ENCODE measurements at places on chromosomes 16 and 17.

GRCh38 chr16:72856797-72857196, 191.1 kb downstream of the ZFHX3 start:
- peak; percentile 15 for DNase-seq

DNA sequence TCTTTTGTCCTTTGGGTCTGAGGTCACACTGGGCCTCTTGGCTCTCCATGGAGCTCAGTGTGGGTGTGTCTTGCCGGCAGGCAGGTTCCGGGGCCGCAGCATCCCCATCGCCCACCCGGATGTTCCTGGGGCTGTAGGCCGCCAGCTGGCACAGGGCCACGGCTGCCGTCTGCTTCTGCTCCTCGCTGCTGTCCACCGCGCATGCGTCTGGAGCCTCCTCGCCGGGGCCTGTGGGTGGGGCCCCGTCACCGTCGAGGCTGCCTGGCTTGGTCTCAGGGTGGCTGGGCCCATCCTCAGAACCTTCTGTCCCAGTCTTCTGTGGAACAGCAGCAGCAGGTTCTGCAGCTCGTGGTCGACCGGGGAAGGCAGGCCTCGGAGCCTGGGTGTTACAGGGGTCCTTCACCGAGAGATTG, 9.6 kb downstream of the ZNF750 start:
- DNase-seq = no peak

GRCh38 chr16:71794943-71795342, 13.7 kb downstream of the AP1G1 start:
- no peak for DNase-seq

- no peak for DNase-seq
Observed at GRCh38 chr17:10172778-10173177, 25.6 kb downstream of the GAS7 start.

DNA sequence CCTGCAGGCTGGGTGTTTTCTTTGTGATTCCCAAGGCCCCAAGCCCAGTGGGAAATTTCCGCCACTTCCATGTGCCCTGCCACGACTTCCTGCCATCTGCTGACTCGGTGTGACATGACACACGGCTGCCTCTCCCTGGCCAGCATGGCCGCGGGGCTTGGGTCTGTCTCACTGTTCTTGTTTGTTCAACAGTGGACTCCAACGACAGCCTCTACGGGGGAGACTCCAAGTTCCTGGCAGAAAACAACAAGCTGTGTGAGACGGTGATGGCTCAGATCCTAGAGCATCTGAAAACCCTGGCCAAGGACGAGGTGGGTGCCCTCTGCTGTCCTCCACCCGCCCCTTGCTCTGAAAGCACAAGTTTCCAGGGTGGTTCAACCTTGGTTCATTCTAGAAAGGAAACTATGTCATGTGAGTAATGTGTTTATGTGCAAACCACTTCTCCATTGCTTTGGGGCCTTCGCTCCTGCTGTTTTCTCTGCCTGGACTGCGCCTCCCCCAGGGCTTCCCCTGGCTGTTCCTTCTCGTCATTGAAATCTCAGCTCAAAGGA, 26.8 kb downstream of the KNOP1 start:
- no peak for DNase-seq

- no peak for DNase-seq
Observed at GRCh38 chr17:39598630-39599003, 9.1 kb downstream of the NEUROD2 start.

GRCh38 chr17:72302735-72303134, 181.9 kb downstream of the SOX9 start:
- DNase-seq = no peak

DNA sequence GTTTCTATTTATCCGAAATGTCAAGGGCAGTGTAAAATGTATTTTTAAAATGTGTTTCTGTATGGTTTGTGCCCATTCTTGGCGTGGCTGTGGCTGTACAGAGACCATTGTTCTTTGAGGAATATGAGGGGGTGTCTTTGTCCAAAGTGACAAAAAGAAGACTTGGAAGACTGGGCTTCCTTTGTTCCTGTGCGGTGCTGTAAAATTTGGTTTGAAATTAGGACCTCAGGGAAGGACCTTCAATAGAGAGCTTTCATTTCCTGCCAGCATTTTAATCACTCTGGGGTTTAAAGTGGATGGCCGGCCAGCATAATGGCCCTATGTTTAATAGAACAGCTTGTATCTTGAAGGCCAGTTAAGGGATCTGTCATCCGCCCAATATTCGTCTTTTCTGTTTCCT, 190.1 kb upstream of the TBX2 start:
- DNase-seq = no peak

Measured in activated CD4-positive, alpha-beta T cell treated with anti-CD3 and anti-CD28 coated beads, Interleukin-2, Interleukin-4, amounts not matched to agents 100 ng/mL and 50 ng/mL, durations not matched to agents 16 hours and 8 hours (primary cell).